ENCODE measurements at places on chromosomes 3 and 15.

DNA sequence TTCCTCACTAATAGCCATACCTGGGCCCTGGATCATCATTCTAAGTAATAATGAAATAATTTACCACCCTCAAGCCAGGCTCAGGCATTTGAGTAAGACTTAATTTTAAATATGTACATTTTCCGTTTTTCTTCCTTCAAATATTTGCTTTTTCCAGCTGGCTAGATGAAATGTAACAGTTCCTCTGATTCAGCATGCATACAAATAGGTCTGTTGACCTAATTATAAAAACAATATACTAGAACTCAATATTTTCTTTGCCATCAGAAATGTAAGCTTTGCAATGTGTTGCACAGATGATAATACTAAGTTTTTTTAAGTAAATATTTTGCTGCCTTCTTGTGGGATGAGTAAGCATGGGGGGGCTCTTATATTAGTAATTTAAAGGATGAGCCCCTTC is 91.6 kb downstream of the FEZF2 start:
- DNase-seq, result no peak

GRCh38 chr15:40091861-40092255 is 16.8 kb downstream of the BMF start:
- DNase-seq, result no peak

- no peak for DNase-seq
Observed at GRCh38 chr3:51896607-51897305, 6.4 kb downstream of the IQCF1 start.

DNA sequence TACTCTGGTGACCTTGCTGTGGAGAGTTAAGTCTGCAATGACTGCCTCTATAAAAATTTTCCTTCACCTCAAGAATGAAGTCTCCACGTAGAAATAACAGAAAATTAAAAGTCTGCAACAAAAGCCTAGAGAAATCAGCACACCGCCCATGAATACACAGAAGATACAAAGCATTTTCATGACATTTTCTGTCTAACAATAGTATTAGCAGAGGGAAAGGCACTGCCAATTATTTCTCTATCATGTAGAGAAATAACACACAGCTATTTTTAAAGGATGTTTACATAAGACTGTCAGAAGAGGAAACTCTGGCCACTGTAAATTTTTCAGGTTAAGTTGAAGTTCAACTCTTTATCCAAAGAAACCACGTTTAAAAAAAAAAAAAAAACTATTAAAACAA is 80.8 kb downstream of the GSK3B start:
- DNase-seq, result no peak

- no peak for DNase-seq
Observed at GRCh38 chr3:62467966-62468722, 94.8 kb upstream of the FEZF2 start.

GRCh38 chr3:65713016-65713415 is 325.7 kb downstream of the MAGI1 start:
- peak; percentile 85 for DNase-seq

GRCh38 chr3:197913641-197914380 is 36.2 kb upstream of the RPL35A start:
- no peak for DNase-seq

DNA sequence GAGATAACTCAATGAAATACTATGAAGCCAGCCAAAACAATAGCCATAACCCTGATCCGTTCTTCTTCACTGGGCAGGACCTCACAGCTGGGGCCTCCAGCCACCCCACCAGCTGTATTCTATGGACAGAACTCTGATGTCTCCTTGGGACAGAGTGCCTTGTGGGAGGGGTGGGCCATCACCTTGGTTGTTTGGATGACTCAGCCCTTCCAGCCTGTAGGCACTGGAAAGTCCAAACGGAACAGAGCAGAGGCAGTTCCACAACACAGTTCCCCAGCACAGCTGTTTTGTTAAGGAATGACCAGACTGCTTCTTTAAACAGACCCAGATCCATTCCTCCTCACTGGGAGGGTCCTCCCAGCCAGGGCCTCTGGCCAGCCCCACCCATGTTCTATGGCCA is 31.9 kb upstream of the ZBED2 start:
- no peak for DNase-seq

DNA sequence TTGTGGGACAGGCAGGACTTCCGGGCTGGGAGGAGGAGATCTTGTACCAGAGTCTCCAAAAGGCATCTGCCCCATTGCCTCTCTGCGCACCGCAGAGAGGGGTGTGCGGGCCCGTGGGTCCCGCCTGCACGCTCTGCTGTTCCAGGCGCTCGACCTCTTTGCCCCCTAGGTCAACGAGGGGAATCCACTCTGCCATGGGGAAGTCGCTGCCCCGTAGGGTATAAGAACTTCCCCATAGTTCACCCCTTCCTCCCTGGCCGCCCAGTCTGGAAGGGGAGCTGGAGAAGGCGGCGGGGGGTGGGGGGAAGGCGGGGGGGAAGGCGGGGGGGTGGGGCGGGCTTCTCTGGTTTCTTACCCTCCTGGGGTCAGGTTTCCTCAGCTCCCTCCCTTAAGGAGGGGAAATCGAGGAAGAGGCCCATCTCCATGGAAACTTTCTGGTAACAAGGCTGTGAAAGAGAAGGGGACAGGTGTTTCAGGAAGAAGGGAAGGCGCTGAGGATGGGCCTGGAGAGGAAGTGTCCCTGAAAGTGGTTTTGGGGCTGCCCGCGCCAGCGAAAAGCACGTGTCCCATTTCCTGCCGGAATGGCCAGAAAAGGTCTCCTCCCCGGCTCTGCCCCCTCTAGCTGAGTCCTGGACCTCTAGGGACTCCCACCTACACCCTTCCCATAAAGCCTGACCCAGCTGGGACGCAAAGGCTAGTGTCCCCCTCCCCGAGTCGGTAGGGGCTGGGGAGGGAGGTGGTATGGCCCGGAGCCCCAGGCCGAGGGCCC is 27.5 kb downstream of the NR1I2 start:
- DNase-seq, result peak; percentile 25

DNA sequence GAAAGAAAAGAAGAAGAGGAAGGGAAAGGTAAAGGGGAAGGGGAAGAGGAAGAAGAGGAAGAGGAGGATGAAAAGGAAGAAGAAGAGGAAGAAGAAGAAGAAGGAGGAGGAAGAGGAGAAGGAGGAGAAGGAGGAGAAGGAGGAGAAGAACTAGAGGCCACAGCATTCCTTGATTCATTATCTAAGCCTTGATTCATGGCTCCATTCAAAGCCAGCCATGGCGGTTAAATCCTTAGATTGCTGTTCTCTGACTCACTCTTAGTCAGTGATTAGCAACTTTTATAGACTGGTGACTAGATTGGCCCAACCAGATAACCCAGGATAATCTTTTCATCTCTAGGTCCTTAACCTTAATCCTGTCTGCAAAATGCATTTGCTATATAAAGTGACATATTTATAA is 47.6 kb downstream of the OSTN start:
- peak; percentile 35 for DNase-seq

- no peak for DNase-seq
Observed at GRCh38 chr15:90599116-90599515, 69.4 kb downstream of the CRTC3 start.

- DNase-seq, result no peak
Observed at GRCh38 chr3:53700441-53700840, 145.8 kb downstream of the CHDH start.

- peak; percentile 72 for DNase-seq
Observed at GRCh38 chr3:184129012-184129411, 6.1 kb upstream of the EIF2B5 start.

GRCh38 chr3:79199966-79200365 is 567.8 kb downstream of the ROBO1 start:
- no peak for DNase-seq

DNA sequence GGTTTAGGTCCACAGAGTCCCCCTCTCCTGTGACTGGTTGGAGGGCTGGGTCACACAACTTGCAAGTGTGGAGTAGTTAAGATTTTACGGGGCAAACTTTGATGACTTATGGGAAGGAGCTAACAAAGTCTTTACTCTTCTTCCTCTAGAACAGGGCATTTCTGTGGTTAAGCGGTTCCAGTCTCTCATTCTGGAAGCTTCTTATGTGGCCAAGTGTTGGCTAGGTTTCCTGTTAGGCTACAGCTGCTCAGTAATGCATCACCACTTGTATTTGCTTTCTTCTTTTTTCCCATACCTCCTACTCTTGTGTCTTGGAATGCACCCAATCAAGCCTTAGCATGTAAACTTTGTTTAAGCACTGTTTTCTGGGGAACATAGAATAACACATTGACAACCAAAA is 100.6 kb upstream of the PLAAT1 start:
- no peak for DNase-seq

DNA sequence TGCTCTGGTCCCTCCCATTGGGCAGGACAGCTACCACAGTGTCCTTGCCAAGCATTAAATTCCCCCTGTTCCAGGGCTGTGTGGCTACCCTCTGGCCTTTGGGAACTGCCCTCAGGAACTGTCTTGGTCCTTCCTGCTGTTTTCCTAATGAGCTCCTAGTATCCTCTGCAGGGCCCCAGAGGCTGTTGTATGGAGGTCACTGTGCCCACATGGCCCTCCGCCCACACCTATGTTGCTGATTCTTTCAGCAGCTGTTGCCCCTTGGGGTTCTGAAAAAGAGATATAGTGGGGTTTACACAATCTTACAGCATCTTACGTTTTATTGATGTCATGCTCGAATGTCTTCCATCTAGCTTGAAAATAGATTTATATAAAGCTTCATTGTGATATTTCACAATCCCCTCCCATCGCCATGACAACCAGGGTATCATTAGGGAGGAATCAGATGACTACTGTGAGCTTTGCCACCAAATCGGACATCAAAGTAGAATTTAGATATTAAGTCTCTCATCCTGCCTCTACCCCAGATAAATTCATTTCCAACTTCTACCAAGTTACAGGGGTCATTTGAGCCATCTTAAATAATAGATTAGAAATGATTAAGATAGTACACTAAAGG is 97.1 kb upstream of the NR2E3 start:
- DNase-seq, result no peak

DNA sequence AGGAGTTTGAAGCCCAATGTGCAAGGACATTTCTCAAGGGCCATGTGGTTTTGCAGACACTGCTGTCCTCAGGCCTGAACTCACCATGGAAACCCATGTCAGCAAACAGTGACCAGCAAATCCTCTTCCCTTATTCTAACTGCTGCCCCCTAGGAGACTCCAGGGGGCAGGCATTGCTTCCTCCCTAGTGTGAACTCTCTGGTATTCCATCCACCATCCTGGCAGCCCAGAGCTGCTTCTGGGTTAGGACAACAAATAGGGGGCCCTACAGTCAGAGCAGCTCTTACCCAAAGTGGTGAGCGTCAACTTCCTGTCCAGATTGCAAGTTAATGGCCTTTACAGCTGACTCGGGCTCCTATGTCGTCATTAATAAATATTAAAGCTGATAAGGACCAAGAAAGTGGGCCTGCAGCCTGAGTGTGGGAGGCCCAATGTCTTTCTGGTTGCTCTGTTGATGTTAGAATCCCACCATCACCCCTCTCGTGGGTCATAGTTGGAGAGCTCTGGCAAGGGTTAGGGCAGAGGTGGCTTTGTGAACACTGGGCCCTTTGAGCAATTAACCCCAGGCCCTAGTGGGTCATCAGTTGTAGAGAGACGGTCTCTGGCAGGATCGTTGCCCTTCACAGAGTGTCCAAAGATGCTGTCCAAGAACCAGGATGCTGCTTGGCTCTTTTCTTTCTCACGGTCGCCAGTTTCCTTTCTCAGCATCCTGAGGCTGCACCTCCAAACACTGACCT is 41.5 kb downstream of the TGM4 start:
- DNase-seq, result peak; percentile 38

DNA sequence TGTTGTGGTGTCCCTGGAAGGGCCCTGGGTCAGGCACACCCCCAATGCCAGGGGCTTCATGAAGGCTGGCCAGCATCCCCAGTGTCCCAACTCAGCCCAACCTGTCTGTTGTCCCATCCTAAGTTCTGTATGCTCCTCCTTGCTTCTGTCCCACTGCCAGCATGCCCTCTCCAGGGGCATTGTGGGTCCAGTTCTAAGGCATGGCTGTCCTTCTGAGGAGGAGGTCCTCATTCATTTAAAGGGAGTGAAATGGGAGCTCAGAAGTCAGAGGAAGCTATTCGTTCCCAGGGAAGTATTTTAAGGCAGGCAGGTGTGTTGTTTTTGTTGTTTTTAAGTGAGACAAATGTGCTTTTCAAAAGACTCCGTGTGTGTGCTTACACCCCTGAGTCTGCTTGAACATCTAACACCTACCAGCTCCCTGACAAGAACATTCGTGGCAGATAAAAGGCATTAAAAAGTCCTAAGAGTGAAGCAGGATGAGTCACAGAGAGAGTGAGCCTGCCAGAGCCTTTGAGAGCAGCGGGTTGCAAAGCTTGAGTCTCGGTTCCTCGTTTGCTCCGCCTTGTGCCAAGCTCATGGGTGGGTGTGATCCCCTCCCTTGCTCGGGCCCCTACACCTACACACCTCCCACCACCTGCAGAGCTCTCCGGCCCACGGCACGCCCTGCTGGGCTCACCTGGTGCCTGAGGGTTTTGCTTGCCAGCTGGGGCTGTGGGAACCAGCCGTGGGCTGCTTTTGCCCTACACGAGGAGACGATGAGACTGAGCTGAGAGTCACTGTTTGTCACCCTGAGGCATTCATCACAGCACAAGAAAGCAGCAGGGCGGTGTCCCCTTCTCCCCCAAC is 183.4 kb upstream of the TOPAZ1 start:
- peak; percentile 82 for DNase-seq

DNA sequence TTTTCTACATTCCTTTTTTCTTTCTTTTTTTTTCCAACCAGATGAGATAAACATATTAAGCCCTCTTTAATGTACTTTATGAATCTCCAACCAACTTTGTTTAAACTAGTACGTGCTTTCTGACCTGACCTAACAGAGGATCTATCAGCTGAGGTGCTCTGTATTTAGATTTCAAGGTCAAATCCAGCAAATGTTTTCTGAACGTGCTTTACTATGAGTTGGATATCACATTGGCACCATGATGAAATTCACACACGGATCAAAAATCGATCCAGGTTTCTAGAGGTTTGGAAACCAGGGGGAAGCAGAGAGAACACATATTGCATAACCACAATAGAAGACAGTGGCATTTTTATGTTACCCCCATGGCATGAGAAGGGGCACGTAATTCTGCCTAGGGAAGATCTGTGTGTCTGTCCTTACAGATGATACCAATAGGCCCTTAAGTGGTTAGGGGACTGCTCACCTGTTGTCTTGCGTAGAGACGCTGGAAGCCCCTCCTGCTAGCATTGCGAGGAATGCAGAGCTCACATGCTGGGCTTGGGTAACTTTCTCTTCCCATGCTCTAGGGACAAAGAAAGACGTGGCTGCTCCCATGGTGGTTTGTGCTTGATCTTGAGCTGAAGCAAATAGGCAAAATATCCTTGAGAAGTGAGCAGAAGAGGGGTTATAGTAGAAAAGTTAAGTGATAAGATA is 59.3 kb upstream of the ABHD10 start:
- no peak for DNase-seq

GRCh38 chr3:3821777-3822176 is 22.5 kb downstream of the LRRN1 start:
- DNase-seq, result no peak

DNA sequence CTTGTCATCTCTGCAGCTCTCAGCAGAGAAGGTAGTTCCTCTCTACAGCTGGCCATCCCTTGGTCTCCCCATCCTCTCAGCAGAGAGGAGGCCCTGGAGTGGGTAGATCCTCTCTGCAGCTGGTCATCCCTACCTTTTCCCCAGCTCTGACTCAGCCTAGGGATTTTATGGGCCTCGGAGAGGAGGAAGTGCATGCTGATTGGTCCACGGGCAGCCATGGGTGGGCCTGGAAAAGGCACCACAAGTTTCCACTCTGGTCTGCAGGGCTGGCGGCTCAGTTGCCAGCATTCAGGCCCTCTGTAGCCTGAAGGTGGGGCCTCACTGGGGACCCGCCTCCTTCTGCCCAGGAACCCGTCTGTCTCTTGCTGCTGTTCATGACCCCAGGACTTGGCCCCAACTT is 36.9 kb downstream of the NR1D2 start:
- DNase-seq, result no peak
